MCF 10A (cell line): ENCODE measurements at places on chromosomes 2 and 18.

DNA sequence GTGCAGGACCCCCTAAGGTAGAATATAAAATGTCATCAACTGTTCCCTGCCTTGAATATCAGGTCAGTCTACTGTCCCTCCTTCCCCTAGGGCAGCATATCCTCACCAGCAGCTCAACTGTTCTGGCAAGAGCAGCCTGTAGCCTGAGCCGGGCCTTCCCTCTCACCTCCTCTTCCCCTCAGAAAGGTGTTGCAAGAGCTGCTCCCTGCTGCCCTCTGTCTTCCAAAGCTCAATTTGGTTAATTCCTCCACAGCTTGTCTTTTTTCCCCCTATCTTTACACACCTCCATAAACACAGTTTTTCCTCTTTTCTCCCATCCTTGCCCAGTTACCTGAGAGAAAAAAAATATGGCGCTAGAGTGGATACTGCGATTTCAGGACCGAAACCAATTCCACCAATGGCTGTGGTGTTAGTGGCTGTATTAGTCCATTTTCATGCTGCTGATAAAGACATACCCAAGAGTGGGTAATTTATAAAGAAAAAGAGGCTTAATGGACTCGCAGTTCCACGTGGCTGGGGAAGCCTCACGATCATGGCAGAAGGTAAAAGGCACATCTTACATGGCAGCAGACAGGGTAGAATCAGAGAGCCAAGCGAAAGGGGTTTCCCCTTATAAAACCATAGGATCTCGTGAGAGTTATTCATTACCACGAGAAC is 184.7 kb downstream of the MREG start:
- DNase-seq = peak; percentile 83

GRCh38 chr2:163658556-163658955 is 77.3 kb downstream of the FIGN start:
- DNase-seq = peak; percentile 58

GRCh38 chr2:7288484-7288883 is 371.3 kb downstream of the RNF144A start:
- peak; percentile 80 for DNase-seq

DNA sequence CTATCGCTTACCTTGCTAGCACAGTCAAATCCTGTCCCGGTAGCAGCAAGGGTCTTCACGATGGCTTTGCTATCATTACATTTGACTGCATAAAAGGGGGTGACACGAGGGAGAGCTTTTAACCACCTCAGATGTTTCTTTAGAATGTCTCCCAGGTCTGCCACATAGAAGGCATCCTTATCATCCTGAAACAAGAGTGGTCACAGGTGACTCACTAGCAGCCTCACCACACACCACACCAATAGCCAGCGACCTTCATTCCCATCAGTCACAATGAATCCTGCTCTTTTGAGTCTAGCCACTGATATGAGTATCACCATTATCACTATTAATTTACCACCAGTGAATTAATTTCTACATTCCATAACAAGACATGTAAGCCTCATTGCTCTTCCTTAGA is 3.7 kb downstream of the ODC1 start:
- no peak for DNase-seq

DNA sequence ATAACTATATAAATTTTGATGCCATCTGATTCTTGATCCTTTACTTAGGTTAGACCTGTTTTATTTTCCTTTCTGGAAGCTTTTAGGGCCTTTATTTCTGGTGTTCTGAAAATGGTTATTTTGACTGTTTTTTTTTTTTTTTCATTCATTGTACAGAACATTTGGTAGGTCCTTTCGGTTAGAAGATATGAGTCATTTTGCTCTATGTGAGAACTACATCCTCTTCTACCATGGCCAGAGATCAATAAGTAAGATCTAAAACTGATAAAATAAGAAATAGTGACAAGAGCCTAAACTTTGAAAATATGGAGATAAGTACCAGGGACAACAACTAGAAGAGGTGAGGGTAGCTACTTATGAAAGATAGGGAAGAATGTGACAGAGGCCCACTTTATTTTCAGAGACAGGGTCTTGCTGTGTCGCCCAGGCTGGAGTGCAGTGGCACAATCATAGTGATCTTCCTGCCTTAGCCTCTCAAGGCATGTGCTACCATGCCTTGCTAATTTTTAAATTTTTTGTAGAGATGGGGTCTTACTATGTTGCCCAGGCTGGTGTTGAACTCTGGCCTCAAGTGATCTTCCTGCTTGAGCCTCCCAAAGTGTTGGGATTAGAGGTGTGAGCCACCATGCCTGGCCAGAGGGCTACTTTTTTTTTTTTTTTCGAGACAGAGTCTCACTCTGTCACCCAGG is 66.5 kb downstream of the EIF2AK3 start:
- DNase-seq = no peak

GRCh38 chr2:83378921-83379320 is 1080.2 kb downstream of the SUCLG1 start:
- no peak for DNase-seq

DNA sequence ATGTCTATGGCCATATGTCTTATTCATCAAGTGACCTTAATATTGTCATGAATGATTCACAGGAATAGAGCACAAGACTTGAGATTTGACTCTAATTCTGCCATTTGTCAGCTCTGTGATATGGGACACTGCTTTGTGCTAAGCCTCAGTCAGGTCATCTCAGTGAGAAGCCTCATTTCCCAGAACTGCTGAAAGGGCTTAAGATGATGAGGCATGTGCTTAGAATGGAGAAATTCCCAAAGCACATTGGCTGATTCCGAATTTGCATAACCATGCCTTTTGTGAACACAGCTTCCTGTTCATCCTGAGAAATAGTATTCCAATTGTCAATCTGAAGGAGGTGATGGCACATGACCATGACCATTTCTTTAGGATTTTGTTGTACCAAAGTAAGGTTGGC is 218.1 kb downstream of the ALK start:
- no peak for DNase-seq

DNA sequence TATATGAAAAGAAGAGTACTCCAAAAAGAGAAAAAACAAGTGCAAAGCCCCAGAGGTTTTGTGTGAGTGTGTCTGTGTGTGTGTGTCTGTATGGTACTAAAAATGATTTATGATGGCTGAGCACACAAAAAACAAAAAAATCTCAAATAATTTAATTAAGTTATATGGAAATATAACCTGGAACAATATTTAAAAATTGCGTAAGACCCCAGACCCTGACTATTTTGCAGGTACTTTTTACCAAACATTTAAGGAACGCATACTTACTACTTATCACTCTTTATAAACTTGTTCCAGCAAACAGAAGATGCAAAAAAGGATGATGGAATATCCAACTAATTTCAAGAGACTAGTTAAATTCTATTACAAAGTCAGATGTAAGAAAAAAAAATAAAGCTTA is 317.4 kb upstream of the KCNH7 start:
- DNase-seq = no peak

- DNase-seq = no peak
Measured at GRCh38 chr18:3394648-3395047, 55.3 kb upstream of the TGIF1 start.

- DNase-seq = no peak
Measured at GRCh38 chr18:8391068-8391467, 218.2 kb upstream of the RAB12 start.

DNA sequence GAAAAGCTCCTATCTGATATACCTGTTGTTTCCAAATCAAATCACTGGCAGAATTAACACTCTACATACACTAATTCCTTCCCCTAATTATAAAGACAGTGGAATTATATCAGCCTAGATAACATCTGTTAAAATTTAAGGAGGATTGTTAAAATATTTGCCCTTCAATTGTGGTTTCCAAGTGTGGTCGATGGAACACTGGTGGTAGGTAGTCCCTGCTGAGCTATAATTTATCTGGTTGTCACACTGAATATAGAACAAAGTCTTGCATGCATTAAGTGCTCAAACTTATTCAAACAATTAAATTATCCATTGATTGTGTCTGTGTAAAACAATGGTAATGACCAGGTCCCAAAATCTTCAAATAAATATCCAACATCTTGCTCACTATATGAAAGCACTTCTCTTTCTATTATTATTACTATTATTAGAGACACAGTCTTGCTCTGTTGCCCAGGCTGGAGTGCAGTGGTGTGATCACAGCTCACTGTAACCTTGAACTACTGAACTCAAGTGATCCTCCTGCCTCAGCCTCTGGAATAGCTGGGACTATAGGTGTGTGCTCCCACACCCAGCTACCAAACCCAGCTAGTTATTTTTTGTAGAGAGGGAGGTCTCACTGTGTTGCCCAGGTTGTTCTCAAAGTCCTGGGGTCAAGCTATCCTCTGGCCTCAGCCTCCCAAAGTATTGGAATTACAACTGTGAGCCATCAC is 12.0 kb downstream of the CDH2 start:
- DNase-seq = no peak

DNA sequence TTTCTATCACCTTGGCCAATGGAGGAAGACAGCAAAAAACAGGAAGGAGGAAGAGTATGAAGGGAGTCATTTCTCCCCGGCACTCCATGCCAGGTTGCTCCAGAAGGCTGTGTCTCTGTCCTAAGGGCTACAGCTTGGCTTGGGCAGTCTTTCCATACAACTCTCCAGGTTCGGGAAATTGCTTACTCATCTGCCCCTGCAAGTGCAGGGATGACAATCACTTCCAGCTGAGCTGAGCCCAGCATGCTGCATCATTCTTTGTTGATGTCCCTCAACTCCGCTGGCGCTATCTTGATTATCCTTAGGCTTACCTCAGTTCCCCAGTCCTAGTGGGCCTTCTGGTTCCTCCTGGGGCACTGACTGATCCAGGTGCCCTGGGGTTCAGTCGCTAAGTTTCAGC is 86.9 kb upstream of the COPS8 start:
- no peak for DNase-seq

GRCh38 chr2:101253013-101253702 is 472 bp downstream of the CNOT11 start:
- peak; percentile 55 for DNase-seq

- DNase-seq = no peak
Measured at GRCh38 chr2:72024451-72025175, 123.0 kb downstream of the CYP26B1 start.

DNA sequence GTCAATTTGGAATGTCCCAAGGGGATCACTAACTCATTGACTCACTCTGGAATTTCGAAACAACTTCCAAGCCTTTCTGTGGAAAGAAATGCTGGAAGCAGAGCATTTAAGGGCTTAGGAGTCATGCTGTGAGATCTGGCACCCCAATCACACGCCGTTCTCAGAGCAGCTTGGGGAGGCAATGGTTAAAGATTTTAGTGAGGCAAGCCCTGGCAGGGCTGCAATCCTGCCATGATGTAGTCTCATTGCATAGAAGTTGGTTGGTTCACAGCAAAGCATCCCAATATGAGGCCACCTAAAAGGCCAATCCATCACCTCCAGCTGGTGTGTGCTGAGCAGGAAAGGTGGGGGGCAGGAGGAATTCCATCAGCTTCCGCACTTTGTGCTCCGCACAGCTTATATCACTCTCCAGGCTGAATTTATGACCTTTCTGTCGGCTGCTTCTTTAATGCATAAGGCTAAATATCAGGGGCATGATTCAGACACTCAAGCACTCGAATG is 1043.9 kb upstream of the POU3F3 start:
- DNase-seq = peak; percentile 45

DNA sequence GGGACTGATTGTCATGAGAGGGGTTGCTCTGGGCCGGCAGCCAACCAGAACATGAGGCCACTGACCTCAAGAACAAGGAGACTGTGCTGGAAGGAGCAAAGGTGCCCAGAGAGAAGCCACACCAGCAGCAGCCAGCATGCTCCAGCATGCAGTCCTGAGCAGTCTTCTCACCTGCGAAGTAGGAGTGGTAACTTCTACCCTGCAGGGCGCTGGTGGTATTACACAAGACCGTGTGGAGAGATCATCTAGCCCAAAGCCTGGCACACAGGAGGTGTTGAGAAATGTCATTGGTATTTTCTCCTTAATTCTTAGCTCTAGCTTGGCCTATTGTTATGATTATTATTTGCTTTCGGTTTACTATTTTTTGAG is 132.7 kb downstream of the TSN start:
- DNase-seq = peak; percentile 90

GRCh38 chr2:101399021-101399799 is 11.9 kb upstream of the CREG2 start:
- no peak for DNase-seq

- no peak for DNase-seq
Measured at GRCh38 chr2:60490848-60491247, 62.6 kb downstream of the BCL11A start.

GRCh38 chr2:217096474-217097225 is 236.8 kb upstream of the TNP1 start:
- DNase-seq = no peak

DNA sequence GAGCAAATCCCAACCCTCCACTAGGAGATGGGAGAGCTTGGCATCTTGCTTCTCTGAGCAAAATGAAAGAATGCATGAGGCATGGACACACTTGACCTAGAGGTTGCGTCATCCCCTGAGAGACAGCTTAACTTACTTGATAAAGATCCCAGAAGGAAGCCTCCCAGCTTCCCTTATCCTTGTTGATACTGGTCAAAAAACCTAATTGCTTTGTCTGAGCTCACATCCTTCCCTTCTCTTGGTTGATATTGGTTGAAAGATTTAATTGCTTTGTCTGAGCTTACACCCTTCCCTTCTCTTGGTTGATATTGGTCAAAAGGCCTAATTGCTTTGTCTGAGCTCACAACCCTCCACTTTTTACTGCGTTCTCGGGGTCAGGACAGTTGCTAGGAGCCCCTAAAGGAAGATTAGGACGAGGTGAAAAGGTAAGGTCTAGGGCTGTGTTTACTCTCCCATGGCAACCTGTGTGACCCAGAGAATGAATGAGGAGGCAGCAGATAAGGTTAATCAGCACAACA is 12.2 kb upstream of the BOD1L2 start:
- peak; percentile 16 for DNase-seq
